Hair follicle dermal papilla cell (primary cell): ENCODE measurements at places on chromosomes 3 and 15. TPM values are rescaled to one million over a fixed set of nuclear protein-coding genes. Genes with fewer than 3 reads are reported as not detected.

KLHL6 gene
- under 0.01 TPM in 1 of 2 replicates, not detected in the other for total RNA-seq

ZNF660 gene
- total RNA-seq = 1.7 and 3.9 TPM in 2 replicates

IQCF5 gene
- total RNA-seq = not detected in 2 replicates

FBXL22 gene
- total RNA-seq = 0.49 and 1.1 TPM in 2 replicates

FSTL1 gene
- total RNA-seq = 1,778 and 1,826 TPM in 2 replicates

CLDN18 gene
- under 0.01 TPM in 1 of 2 replicates, not detected in the other for total RNA-seq

TFRC gene
- total RNA-seq = 84.5 and 94.8 TPM in 2 replicates

CSTA gene
- 3.7 and 3.8 TPM in 2 replicates for total RNA-seq

CHCHD4 gene
- 8.0 and 10.2 TPM in 2 replicates for total RNA-seq

ASB14 gene
- not detected in 2 replicates for total RNA-seq

LRRIQ4 gene
- total RNA-seq = 0.16 and 0.36 TPM in 2 replicates

TP63 gene
- 0.49 and 1.1 TPM in 2 replicates for total RNA-seq

IL12A gene
- total RNA-seq = 2.4 and 2.8 TPM in 2 replicates

RPUSD3 gene
- 30.3 and 33.2 TPM in 2 replicates for total RNA-seq

RTP3 gene
- not detected in 2 replicates for total RNA-seq
